ENCODE measurements at places on chromosomes 4 and X.

GRCh38 chrX:142036116-142036515 lies 132.4 kb downstream of the MAGEC1 start:
- DNase-seq, result no peak

DNA sequence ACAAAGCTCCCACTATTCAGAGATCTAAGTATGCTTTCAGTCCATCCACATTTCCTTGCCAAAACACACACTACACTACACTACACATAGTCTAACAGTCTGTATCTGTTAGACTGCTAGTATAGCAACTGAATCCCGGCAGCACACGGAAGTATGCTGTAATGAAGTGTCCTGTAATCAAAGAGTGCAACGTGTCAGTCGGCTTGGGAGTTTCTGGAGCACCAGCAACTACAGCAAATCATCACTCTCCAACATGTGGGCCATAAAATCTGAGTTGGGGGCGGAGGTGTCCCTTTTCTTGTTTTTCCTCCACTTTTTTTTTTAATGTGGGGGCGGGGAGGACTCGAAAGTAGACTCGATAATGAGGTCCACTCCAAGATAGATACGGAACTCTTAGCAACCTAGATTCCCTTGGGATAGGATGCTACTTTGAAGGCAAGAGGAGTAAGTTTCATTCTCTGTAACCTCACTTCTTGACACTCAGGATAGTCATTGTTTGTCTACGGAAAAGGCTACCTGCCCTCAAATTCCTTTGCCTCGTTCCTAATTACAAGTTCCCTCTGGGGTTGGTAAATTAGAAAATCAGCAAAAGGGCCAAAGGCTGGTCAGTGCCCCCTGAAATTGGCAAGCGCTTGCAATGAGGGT lies 722 bp downstream of the SLC10A7 start:
- no peak for DNase-seq

DNA sequence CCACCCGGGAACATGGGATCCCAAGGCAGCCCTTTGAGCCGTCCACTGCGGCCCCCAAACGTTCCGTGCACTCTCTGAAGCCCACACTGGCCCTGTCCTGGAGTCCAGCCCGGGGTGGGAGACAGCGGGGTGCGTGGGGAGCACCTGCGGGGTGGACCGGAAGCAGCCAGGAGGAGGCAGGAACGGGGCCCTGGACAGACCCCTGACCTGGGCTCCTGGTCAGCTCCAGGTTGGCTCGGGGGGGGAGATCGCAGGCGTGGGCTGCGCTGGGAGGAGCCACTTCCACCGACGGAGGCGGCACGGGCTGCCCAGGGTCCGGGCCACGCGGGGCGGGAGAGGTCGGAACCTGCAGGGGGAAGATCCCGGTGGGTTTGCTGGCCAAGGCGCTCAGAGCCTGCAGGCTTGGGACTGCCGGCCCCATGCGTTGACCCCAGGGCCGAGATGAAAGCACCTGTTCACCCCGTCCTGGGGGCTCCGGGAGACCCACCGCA lies 5.7 kb upstream of the PLCXD1 start:
- DNase-seq, result no peak

GRCh38 chr4:1116838-1117237 lies 3.5 kb upstream of the RNF212 start:
- DNase-seq, result no peak

- DNase-seq, result no peak
These were observed 53.6 kb downstream of the PAQR3 start for GRCh38 chr4:78885598-78885997.

- no peak for DNase-seq
These were observed 51.4 kb downstream of the ENOX2 start for GRCh38 chrX:130851569-130851968.

- no peak for DNase-seq
These were observed 33.7 kb upstream of the CCKAR start for GRCh38 chr4:26524011-26524410.

- no peak for DNase-seq
These were observed 419.8 kb downstream of the GALNTL6 start for GRCh38 chr4:172232966-172233365.

DNA sequence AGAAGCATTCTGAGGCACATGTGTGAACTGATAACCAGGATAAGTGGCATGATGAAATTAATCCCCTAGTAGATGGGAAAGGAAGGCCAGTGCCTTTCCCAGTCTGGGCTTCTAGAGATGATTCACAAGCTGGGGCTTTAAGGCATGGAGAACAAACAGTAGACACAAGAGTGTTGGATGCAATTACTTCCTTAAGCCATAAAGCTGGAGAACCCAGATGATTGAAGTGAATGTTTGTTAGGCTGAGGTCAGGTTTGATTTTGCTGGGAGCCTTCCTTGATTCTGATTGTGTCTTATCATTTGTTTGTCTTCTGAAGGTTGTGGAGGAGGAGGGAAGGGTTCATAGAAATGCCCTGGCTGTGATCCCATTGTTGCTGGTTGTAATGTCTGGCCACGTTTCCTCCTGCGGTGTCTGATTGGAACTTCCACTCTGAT lies 125.2 kb downstream of the NHS start:
- no peak for DNase-seq

GRCh38 chr4:118732591-118733330 lies 47.6 kb downstream of the METTL14 start:
- DNase-seq, result no peak

- no peak for DNase-seq
These were observed 740.1 kb downstream of the KLHL13 start for GRCh38 chrX:117376460-117376859.

Measured in stimulated activated CD8-positive, alpha-beta memory T cell treated with anti-CD3 and anti-CD28 coated beads, Interleukin-7, amount 100 ng/mL, for 4 hours (primary cell).